Smooth muscle cell of trachea (primary cell): ENCODE measurements at places on chromosomes 3 and 15. TPM values are rescaled to one million over a fixed set of nuclear protein-coding genes. Genes with fewer than 3 reads are reported as not detected.

The LRTM1 gene
- not detected in 2 replicates for total RNA-seq

The CLDN18 gene
- total RNA-seq = under 0.01 TPM in 1 of 2 replicates, not detected in the other

The MRAS gene
- 20.1 and 52.4 TPM in 2 replicates for total RNA-seq

The CAPN3 gene
- 1.0 and 2.8 TPM in 2 replicates for total RNA-seq
